ENCODE measurements at places on chromosomes 7 and 10.
A peak's percentile ranks its signal among the peaks of the same experiment; 100 is the strongest.

DNA sequence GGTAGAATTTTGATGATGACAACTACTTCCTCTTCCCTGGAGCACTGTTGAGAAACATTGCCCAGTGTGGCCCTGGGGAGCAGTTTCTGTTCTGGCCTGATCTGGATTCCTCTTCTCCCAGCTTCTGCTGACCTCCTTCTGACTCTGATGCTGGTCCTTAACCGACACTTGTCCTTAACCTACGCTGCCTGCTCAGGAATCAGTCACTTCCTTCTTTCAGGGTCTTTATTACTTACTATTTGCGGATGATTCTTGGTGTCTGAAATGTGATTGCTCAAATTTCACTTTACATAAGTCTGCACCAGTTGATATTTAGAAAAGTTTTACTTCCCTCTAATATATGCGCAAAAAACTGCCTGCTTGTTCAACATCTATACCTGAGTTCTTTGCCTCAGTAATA lies 164.1 kb downstream of the PTEN start:
- no peak for DNase-seq

- DNase-seq = no peak
These were observed 342.4 kb downstream of the BBS9 start for GRCh38 chr7:33471636-33472242.

GRCh38 chr7:144528536-144529045 lies 125.1 kb upstream of the NOBOX start:
- DNase-seq = no peak

GRCh38 chr10:24170199-24170598 lies 38.7 kb upstream of the KIAA1217 start:
- no peak for DNase-seq

DNA sequence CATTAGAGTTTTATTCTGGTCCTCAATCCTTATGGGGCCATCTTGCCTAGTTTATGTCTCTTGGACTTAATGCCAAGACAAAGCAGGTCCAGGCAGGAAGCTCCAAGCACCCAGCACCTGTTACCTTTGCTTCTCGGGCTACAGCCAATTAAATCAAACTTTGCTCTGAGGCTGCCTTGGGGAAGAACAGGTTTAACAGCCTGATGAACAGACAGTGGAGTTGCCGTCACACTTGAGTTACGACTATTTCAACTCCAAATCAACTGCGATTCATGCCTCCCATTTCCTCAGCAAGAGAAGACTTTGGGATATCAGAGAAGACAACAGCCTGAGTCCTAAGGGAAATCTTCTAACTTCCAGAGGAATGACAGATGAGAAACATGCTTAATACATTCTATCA lies 62.2 kb downstream of the XPNPEP1 start:
- DNase-seq = no peak

DNA sequence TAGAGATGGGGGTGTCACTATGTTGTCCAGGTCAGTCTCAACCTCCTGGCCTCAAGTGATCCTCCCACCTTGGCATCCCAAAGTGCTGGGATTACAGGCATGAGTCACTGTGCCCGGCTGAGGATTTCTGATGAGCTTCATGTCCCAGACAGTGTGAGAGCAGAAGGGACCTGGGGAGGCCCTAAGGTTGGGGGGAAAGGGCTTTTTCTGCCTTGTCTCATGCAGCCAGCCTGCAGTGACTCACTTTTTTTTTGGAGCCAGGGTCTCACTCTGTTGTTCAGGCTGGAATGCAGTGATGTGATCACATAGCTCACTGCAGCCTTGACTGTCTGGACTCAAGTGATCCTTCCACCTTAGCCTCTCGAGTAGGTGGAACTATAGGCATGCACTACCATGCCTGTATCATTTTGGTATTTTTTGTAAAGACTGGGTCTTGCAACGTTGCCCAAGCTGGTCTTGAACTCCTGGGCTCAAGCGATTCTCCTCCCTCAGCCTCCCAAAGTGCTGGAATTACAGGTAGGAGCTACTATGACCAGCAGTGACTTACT lies 14.6 kb downstream of the COL26A1 start:
- no peak for DNase-seq

- no peak for DNase-seq
These were observed 8.0 kb downstream of the CDH23 start for GRCh38 chr10:71404503-71405295.

DNA sequence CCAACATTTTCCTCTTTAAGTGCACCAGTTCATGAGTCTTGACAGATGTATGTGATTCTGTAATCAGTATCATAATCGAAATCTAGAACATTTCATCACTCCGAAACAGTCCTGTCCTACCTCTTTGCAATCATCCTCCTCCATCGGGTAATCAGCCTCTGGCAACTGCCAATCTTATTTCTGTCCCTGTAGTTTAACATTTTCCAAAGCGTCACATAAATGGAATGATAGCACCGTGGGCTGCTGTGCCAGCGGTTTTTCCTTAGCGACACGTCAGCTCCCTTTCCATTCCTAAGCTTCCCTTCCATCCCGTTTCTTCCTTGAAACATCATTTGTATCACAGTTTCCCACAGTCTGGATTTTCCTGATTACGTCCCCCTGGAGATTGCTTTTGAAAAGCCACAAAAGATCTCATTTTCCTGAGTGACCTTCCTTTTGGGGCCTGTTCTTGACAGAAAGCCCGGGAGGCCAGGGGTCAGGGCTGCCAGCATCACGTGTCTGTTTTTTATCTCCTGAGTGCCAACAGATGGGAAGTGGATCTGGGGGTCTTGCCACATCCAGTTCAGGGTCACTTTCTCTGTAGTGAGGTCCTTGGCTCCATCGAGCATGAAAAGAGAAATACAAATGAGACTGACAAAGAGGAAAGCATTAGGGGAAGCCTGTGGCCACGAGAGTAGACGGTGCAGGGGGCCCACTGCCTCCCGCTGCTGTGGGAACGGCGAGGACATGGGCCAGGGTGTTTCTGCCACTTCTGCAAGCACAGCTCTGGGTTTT lies 31.6 kb downstream of the TMEM120A start:
- no peak for DNase-seq

DNA sequence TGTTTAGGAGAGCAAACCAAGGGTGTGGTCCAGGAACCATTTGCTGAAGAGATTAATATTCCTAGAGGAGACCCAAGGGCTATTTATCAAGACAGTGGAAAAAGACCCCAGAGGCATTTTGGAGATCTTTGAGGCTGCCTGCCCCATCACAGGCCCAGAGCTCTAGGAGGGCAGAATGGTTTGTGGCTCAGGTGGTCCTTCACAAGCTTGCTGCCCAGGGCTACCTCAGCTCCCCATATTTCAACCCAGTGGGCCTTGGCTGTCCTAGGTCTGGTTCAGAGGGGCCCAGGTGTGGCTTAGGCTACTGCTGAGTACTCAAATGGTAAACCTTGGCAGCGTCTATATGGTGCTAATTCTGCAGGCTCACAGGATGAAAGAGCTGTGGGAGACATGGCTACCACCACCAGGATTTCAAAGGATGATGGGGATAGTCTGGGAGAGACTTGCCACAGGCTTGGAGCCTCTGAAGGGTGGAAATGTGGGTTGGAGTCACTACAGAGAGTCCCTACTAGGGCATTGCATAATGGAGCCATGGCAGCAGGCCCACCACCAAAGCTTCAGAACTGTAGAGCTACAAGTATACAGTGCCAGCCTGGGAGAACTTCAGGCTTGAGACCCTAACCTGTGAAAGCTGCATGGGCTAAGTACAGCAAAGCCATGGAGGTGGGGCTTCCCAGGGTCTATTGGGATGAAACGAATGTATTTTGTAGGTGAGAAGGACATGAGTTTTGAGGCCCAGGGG lies 24.3 kb downstream of the PTEN start:
- DNase-seq = no peak

GRCh38 chr10:10942441-10942840 lies 75.2 kb upstream of the CELF2 start:
- no peak for DNase-seq

GRCh38 chr7:157864911-157865310 lies 528.1 kb downstream of the DNAJB6 start:
- no peak for DNase-seq

DNA sequence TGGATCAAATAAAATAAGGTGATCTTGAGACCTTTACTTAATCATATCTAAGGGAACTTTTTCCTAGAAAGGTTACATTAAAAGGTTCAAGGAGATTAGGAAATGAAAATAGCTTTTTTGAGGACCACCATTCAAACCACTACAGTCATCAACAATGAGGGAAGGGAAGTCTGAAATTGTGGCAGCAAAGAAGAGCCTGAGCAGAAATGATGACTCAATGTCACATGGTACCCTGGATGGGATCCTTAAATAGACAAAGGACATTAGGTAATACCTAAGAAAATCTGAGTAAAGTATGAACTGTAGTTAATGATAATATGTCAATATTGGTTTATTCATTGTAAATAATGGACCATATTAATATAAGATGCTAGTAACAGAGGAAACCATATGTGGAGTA lies 236.0 kb downstream of the SEMA3D start:
- no peak for DNase-seq

DNA sequence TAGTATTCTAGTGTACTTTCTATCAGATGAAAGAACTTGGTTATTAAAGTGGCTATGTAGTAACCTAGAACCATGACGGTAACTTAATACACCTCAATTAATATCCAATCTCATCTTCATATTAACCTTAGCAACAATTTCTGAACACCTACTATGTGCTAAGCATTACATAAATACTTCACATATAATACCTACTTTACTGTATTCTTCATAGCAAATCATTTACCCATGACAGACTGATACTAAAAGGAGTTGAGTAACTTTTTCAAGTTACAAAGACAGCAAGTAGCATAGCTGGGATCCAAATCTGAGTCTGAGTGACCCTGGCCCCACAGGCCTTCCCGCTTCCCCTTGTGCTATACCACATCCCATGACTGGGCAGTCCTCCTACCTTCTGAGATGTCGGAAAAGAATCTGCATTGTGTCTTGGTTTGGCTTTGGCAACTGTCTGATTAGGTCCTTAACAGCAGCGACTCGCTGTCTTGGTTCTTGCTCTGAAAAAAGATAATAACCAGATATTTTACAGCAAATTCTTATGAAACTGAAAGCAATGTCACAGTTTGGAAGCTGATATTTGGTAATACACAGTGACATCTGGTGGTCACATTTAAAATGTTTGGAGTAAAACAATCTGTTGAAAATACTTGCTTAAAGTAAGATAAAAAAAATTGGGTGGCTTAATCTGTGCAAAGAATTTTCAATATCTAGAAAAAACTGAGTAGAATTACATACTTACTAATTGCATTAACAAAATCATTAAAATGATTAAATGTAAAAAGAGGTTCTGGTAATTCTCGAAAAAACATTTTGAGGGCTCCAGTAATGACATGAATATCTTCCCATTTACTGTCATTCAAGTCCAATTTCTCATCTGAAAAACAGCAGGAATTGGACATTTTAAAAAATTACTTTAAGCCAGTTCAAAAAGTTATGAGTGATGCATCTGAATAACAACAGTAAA lies 120.1 kb downstream of the ARHGAP12 start:
- peak; percentile 29 for DNase-seq

DNA sequence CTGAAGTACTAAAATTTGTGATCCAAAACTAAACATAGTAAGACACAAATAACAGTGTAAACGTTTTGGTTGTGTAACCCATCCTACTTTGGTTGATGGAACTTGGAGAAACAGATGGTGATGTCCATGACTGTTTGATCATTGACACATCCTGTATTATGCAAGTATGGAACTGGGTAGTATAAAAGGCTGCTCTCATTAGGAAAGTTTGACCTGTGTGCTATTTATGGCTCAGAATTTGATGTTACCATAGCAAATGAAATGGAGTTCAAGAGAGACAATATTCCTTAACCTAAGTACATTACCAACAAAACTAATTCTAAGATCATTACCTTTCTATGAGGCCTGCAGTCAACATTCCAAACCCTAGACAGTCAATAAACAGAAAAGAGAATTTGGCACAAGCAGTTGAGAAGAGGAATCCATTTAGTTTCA lies 39.9 kb downstream of the DKK1 start:
- no peak for DNase-seq

DNA sequence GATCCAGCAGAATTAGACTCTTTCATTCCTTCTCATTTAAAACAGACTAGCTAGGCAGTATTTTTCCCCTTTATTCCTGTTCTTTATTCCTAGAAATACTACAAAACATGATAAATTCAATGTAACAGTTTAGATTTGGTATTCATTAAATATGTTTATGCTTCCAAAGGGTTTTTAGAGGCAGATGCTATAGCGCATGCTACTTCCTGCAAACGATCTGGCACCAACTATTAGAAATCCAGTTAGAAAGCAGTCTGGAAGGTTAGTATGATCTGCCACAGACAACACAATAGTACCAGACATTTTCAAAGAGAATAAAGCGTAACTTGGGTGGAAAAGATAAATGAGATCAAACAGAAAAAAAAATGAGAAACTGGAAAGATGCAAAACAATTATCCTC lies 63.5 kb upstream of the PTN start:
- no peak for DNase-seq

GRCh38 chr7:30032310-30033125 lies 4.3 kb downstream of the PLEKHA8 start:
- no peak for DNase-seq

DNA sequence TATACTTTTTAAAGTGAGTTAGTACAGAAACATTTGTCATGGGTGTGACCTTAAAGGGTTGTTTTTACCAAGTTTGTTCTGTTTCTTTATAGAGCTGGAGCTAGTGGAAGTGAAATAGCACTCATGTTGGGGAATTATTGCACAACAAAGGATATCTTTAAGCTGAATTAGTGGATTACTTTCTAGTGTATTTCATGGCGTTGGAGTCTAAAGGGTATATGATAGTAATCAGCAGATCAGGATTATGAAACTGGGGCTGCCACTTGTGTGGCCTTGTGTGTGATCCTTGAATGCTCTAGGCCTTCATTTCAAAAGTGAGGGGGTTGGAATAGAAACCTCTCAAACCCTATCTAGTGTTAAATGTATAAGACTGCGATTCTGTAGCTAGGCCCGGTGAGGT lies 123.6 kb downstream of the LYZL1 start:
- DNase-seq = no peak

DNA sequence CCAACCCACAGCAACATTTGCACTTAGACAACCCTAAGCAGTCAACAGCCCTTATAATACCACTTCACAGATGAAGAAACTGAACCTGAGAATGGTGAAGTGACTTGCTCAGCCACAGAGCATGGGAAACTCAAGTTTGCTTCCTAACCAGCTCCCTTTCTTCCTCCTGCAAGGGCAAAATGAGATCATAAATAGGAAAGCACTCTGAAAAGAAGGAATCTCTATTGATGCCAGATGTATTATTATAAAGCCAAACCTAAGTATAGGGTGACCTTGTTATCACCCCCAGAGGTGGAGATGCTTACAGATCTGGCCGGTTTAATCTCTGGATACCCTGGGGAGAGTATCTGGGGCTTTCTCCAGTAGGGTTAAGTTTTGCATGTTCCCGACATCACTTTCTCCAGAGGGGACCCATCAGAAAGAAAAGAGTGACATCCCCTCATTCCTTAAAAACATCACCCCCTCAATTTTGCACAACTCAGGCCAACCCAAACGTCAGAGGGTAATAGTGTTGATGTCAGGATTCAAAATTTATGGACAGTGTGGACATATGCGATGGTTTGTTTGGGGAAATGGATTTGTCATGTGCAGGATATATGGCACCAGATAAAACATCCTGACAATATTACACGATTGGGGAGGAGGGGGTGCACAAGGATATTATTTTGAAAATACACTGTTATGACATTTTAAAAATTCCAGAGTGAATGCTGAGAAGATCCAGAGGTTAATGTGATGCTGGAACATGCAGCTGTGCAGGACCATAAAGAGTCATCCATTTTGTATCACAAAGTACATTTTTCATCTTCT lies 24.0 kb upstream of the XPNPEP1 start:
- DNase-seq = no peak

GRCh38 chr10:73366381-73367298 lies 8.0 kb upstream of the CFAP70 start:
- no peak for DNase-seq

Data from activated CD4-positive, alpha-beta memory T cell treated with anti-CD3 and anti-CD28 coated beads for 36 hours (primary cell).